Stimulated activated CD4-positive, alpha-beta T cell treated with anti-CD3 and anti-CD28 coated beads, Interleukin-15, amount 100 ng/mL, for 48 hours (primary cell): ENCODE measurements at places on chromosomes 16 and 17.

- no peak for DNase-seq
Observed at GRCh38 chr16:71880176-71880575, 3.8 kb downstream of the ZNF821 start.

GRCh38 chr17:83107656-83108048 is 28.2 kb downstream of the METRNL start:
- no peak for DNase-seq

- no peak for DNase-seq
Observed at GRCh38 chr17:33948309-33948708, 306.8 kb upstream of the CCL2 start.

DNA sequence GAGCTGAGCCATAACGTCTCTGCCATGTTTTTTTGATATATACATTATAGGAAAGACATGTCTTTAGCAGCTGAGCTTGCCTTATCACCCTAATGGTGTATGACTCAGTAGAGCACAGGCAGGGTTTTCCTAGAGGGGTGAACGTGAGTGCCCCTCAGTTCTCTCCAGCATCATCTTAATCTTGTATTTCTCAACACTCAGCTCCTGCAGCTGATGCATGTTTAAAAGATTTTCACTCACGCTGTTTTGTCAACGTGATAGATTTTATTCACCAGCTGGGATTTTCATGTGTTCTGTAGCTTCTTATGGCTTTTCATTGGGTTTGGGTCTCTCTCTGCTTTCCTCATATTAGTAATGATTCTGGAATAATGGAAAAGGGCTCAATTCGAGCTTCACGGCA is 186.0 kb upstream of the PMFBP1 start:
- DNase-seq = no peak

- no peak for DNase-seq
Observed at GRCh38 chr16:15723808-15724207, 73.8 kb downstream of the NDE1 start.
